ENCODE measurements at places on chromosomes 6 and 20.

DNA sequence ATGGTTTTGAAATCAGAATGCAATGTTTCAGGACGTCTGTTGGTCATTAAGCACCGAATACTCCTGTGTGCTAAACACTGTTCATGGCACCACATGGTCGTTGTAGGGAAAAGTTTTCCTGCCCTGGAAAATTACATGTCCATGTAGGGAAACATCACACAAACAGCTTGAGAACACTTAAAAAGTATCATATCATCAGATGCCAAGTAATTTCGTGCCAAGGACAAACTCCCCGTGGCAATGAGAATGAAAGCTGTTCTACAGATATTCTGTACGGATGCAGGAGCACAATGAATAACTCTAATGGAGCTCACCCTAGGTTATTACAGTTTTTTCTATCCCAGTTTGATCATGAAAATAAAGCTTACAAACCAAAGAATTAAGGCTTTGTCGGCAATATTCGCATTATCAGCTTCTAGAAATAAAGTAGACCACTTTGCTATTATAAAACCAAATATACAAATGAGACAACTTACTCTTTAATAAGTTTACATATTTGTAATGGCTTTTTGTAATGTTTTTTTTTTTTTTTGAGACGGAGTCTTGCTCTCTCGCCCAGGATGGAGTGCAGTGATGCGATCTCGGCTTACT, 4.6 kb upstream of the DST start:
- no peak for DNase-seq

DNA sequence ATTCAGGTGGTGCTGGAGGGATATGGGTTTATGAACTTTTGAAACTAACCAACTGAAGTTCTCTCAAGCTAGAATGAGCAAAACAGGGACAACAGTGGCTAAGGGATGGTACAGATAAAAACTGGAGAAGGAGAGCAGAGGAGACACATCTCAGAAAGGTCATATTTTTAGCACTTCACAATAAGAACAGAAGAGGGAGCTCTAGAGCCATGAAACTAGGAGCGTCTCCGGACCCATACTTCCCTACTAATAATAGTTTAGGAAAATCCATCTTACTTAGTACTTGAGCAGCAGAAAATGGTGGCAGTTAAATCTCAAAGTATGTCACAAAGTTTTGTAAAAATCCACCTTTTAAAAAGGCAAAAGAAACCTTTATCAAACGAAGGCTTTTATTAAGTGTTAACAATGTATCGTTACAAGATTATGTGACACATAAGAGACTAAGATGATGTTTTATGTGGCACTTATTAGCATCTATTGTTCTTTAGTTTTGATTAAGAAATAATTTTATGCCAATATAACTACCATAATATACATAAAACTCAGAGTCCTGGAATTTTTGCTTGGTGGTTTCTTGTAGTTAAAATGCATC, 278.6 kb downstream of the TBC1D32 start:
- peak; percentile 37 for DNase-seq

GRCh38 chr20:47175493-47175892, 181.0 kb downstream of the ZMYND8 start:
- no peak for DNase-seq

- no peak for DNase-seq
These were observed 17.2 kb downstream of the GPLD1 start for GRCh38 chr6:24472181-24472580.

- DNase-seq, result no peak
These were observed 74.6 kb upstream of the KCNG1 start for GRCh38 chr20:51097351-51098120.

Measured in hippocampal formation (tissue), 2 donors.